Left renal pelvis (tissue), 4 donors: ENCODE measurements at places on chromosomes 12 and 14.
A peak's percentile ranks its signal among the peaks of the same experiment; 100 is the strongest.

GRCh38 chr12:64004641-64005040 lies 160.1 kb downstream of the SRGAP1 start:
- DNase-seq, result no peak

DNA sequence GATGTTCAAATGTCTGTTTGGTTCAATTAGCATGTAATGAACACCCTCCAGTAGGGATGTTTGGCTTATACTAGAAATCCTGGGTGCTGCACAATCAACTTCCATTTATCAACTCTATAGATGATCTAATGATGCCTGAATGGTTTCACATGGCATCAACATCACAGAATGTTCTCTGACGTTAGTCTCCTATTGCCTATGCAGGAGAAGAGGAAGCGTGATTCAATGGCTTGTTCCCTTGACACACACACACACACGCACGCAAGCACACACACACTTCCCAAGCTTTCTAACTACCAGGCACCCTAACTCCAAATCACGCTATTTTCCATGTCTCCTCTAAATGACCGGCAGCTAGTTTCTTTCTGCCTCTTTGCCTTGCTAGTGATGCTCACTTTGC lies 49.3 kb downstream of the PKP2 start:
- no peak for DNase-seq

DNA sequence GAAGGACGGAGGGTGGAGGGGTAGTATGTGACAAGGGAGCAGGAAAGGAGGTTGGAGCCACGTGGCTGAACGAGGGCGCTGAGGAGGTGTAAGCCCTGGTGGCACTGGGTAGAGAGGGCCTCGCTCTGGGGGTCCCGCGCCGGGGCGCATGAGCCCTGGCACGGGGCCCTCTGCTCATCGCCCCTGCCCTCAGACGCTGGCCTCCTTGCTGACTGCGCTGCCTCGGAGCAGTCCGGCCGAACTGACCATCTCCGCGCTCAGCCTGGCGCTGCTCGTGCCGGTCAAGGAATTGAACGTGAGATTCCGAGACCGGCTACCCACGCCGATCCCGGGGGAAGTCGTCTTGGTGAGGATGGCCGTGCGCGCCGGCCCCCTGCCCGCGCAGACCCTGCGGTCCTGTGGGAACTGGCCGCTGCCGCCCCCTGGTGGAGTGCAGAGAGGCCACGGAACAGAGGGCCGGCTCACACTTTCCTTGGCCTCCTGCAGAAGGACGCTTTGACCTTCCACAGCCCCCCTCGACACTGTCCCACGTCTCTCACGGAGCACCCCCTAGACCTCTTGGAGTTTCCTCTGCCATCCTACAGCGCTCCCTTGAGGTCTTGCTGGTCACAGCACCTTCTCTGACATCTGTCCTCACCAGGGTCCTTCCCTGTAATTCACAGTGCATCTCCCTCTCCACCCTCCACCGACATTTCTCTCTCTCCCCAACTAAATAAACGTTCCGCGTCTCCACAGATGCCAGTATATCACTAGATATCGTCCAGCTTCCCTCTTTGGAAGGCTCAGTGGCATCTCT lies 10.5 kb downstream of the ARHGEF25 start:
- DNase-seq, result no peak

DNA sequence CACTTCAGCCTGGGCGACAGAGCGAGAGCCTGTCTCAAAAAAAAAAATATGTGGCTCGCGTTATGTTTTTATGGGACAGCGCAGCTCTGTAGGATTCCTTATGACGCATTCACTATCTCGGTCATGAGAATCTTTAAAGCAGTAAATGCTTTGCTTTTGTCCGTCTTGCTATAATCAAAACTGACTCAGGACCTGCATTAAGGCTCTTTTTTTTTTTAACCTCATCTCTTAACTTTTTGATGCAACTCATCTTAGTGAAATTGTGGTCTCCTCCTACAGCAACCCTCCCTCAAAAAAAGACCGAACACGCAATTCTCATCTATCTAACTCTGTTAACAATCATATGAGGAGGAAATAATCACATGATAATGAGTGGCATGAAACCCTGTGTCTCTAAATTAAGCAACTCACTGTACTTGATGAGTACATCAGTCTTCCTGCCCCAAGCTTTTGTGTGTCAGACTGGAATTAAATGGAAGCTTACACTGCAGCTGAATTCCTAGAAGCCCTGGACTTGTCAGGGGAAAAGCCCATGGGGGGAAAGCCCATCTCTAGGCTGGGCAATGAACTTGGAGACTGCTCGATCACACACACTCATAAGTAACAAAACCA lies 4.3 kb downstream of the P2RX4 start:
- DNase-seq, result no peak

DNA sequence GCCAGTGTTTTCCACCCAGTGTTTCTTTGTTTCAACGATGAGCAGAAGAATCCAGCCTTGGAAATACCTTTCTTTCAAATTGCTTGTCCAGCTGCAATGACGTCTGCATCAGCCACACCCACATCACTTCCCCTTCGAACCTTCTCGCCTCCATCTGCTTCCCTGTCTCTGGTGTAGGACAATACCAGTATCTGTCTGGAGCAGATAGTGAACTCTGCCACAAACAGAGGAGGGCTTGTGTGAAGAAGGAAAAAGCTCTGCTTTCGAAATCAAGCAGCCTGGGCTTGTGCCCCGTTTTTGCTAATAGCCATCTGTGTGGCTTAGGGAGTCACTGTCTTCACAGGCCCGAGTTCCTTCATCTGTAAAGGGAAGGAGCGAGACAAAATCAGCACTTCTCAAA lies 415.4 kb downstream of the ZFP36L1 start:
- DNase-seq, result no peak

DNA sequence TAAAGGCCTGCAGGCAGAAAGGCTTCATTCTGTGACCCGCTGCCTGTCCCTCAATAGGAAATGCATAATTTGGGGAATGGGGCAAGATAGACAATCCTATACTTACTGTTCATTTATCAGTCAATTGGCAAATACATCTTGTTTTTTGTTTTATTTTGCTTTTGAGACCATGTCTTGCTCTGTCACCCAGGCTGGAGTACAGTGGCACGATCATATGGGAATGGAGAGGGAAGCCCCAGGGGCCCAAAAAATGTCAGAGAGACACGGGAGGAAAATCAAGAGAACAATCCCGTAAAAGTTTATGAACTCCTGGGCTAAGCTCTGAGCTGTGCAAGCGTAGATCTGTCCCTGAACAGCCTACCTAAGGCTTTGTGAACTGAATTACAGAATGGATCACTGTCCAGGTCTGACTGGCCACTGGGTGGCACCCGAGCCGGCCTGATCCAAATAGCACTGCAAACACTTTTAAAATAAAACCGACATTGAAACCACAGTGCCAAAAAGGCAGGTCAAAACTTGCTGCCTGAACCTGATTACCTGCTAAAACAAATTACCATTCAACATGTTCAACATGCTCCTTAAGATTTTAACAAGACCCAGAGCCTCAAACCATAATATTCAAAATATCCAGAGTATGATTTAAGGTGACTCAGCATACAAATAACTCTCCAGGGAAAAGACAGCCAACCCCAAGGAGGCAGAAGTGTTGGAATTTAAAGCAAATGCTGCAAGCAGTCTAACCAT lies 11.8 kb downstream of the COPS7A start:
- DNase-seq, result peak; percentile 39

- DNase-seq, result no peak
Observed at GRCh38 chr12:125243811-125244210, 178.6 kb downstream of the AACS start.

DNA sequence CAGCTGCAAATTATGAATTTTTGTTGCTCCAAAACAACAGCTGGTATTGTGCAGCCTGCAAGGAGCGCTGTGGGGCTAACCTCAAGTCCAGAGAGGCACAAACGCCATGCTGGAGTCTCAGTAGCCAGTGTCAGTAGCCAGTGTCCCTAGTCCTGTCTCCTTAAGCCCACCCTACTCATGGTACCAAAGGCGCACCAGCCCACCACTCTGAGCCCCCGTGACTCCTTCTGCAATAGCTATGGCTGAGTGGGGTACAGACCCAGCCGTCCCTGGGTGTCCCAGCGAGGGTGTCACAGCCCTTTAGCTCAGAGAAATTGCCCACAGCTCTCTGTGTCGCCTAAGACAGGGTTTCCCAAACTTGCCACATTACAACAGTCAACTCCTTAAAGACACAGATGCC lies 65.2 kb downstream of the ARL6IP4 start:
- DNase-seq, result no peak

DNA sequence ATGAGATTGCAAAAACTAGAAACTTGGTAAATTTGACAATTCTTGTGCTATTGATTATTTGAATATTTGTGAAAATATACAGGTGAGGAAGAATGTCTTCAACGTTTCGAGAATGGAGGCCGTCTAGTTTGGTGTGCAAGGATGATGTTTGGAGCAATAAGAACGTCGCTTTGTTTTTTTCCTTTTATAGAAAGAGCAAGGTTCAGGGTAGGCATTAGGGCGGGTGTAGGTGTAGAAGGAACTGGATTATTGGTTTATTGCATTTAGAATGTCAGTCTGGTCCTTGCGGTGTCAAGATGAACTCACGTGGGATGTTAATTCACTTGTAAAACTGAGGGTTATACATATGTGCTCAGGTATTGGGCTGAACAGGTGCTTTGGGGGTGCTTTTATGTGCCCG lies 1.1 kb downstream of the RPS26 start:
- no peak for DNase-seq

GRCh38 chr14:65751510-65751909 lies 339.0 kb downstream of the FUT8 start:
- no peak for DNase-seq

- DNase-seq, result no peak
Observed at GRCh38 chr14:38209572-38210557, 2.2 kb downstream of the SSTR1 start.

DNA sequence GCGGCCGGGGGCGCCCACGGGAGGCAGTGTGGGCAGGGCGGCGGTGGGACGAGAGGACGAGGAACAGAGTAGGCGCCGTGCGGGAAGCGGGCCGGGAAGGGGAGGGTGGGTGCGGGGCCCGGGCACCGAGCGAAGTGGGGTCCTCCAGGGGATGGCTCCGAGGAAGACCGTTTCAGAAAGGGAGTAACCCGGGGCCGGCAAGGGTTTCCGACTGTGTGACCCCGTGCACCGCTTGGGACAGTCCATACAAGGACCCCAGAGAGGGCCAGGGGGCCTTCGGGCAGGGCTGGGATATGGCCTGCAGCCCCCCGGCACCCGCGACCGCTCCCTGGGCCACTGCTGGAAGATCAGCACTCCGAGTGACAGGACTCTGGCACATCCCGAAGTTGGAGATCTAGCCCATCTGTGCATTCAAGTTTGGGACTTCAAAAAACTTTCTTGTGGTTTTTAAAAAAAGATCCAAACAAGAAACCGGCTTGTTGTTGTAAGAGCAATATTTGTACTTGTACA lies 448 bp downstream of the TSPAN9 start:
- no peak for DNase-seq

- no peak for DNase-seq
Observed at GRCh38 chr12:53097564-53098353, at the start of gene IGFBP6. Gene IGFBP6 (plus strand): TSS chr12:53097667. CDS start chr12:53097718, 51 bp downstream.

- no peak for DNase-seq
Observed at GRCh38 chr12:88624911-88625310, 44.6 kb upstream of the KITLG start.

DNA sequence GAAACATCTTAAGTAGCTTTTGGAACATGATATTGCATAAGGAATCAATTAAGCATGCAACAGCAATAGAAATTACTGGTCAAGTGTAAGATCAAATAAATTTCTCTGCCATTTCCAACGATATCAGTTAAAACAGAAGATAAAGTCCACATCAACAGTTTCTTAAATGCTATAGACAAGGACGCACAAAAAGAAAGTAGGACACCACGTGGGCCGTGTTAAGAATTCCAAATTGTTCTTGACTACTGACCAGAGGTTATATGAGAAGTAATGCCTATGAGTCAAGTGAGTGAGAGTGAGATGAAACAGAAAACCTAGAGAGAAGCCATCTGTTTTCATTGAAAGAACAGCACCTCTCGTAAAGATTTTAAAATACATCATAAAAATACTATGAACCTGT lies 318.2 kb downstream of the TMEM117 start:
- DNase-seq, result no peak

DNA sequence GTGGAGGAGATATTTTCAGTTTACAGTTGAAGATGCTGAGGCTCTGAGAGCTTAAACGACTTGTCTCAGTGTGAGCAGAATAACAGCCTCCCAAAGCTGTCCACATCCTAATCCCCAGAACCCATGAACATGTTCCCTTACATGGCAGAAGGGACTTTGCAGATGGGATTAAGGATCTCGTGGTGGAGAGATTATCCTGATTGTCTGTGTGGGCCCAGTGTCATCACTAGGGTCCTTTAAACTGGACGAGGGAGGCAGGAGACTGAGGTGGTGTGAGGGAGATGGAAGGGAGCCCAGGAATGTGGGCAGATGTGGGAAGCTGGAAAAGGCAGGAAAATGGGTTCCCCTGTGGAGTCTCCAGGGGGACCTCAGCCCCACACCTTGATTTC lies 9.6 kb upstream of the KRT80 start:
- no peak for DNase-seq

DNA sequence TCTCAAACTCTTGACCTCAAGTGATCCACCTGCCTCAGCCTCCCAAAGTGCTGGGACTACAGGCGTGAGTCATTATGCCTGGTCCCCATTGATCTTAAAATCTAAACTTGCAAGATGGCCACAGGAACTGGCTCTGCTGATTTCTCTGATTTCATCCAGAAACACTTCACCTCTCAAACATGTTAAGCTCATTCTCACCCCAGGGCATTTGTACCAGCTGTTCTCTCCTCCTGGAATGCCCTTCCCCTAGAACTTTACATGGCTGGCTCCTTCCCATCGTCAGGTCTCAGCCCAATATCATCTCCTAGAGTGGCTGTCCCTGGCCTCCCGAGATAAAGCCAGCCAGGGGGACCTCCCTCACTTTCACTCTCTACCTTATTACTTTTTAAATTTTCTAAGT lies 5.3 kb upstream of the LRTM2 start:
- DNase-seq, result no peak

GRCh38 chr12:94535510-94535921 lies 75.8 kb upstream of the CEP83 start:
- DNase-seq, result no peak

GRCh38 chr12:108964371-108965352 lies 56.2 kb downstream of the SVOP start:
- DNase-seq, result no peak

DNA sequence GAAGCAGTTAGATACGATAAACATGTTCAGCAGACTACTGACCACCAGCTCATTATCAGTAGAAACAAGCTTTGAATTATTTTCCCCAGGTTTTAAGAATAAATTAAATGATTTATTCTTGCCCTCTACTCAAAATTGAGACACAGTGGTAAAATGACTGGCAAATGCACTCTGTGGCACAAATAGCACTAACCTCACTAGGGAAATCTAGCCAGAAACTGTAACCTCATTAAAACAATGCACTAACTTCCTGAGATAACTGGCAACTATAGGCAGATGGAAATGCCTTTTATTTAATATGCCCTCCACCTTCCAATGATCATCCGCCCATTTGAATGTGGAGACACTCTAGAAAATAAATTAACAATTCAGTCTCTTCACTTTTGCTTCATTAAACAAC lies 33.2 kb downstream of the CPNE8 start:
- DNase-seq, result no peak

GRCh38 chr14:50501642-50502041 lies 30.7 kb downstream of the MAP4K5 start:
- no peak for DNase-seq
